Activated T-helper 1 cell treated with anti-CD3 and anti-CD28 coated beads, Interleukin-2, amount 50 U/mL, for 16 hours (primary cell): ENCODE measurements at places on chromosomes 13 and 19.

DNA sequence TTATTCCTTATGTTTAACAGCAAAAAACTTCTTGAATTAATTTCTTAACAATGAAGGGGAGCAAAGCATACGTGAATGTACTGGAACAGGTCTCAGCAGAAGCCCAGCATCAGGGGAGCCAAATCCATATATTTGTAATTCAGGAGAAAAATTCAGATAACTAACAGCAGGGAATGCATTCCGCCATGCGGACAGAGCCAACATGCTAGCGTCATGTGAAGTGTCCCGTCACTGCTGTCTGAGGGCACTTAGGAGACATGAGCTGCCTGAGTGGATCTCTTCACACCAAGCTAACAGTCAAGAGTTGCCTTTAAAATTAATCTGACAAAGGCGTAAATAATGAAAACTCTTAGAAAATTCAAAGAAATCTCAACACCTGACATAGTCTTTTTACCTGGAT is 6.4 kb downstream of the AMER2 start:
- DNase-seq, result no peak

- DNase-seq, result no peak
Observed at GRCh38 chr19:55360902-55361301, 2.2 kb downstream of the GARIN5B start.

DNA sequence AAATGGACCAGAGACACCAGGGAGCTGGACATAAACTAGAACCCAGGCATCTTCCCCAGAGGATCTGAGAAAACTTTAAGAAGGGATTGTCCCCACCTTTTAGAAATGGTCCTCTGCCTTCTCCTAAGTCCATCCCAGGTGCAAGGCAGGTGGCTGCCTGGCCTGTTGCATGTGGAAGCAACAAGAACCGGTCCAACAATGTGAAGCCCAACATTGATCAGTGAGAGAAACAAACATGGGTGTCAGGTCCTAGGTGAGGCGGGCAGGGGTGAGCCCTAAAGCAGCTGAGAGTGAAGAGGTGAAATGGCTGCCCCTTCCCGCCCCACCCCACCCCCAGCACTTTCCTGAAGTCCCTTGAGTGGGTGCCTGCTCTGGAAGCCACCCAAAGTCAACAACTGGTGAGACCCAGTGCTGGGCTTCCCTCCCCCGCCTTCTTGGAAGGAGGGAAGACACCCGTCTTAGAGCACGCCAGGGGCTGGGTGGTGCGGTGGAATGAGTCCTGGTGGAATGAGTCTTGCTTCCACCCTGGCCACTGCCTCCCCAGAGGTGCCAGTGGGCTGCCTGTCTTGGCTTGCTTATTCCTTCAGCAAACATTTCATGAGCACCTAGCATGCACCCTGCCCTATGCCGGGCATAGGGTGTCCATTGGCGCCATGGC is 1.7 kb downstream of the AP1M1 start:
- no peak for DNase-seq

GRCh38 chr19:13228561-13228960 is 78.3 kb downstream of the IER2 start:
- DNase-seq, result no peak

- no peak for DNase-seq
Observed at GRCh38 chr19:30345686-30346085, 26.5 kb upstream of the ZNF536 start.

DNA sequence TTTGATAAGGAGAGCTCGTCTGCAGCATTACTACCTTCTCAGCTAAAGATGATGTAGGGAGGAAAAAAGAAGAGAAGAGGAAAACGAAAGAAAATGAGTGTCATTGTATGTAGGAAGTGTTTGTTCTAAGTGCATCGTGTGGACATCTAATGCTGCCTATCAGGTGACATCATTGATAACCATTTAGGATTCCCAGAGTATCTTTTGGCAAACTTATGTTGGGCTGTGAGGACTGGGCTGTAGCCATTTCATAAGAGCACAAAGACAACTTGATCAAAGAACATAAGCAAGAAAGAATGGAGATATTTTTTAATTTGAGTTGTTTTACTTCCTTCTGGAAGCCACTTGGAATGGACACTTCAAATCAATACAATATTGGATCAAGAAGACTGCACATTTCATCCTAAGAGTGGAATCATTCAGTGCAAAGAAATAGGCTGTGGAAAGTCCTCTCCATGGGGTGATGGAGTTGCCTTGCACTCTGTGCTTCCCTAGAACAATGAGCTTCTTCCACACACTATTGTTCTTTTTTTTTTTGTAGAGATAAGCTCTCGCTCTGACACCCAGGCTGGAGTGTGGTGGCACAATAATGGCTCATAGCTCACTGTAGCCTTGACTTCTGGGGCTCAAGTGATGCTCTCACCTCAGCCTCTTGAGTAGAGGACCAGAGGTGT is 52.4 kb upstream of the UBL3 start:
- DNase-seq, result no peak

DNA sequence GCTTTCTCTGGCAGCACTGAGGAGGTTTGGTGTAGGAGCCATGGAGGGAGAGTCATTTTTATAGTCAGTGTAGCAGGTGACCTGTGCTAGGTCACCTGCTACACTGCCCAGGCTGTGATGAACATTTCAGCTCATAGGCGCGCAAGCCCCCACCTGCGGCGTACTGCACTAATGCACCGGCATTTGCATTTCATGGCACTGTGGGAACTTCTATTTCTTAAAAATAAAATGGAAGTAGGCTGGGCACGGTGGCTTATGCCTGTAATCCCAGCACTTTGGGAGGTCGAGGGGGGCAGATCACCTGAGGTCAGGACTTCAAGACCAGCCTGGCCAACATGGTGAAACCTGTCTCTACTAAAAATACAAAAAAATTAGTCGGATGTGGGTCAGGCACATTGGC is 101.0 kb downstream of the SLC7A1 start:
- no peak for DNase-seq

GRCh38 chr13:29384466-29384865 is 211.0 kb downstream of the SLC7A1 start:
- no peak for DNase-seq

GRCh38 chr13:93624311-93624777 is 397.7 kb downstream of the GPC6 start:
- DNase-seq, result no peak

DNA sequence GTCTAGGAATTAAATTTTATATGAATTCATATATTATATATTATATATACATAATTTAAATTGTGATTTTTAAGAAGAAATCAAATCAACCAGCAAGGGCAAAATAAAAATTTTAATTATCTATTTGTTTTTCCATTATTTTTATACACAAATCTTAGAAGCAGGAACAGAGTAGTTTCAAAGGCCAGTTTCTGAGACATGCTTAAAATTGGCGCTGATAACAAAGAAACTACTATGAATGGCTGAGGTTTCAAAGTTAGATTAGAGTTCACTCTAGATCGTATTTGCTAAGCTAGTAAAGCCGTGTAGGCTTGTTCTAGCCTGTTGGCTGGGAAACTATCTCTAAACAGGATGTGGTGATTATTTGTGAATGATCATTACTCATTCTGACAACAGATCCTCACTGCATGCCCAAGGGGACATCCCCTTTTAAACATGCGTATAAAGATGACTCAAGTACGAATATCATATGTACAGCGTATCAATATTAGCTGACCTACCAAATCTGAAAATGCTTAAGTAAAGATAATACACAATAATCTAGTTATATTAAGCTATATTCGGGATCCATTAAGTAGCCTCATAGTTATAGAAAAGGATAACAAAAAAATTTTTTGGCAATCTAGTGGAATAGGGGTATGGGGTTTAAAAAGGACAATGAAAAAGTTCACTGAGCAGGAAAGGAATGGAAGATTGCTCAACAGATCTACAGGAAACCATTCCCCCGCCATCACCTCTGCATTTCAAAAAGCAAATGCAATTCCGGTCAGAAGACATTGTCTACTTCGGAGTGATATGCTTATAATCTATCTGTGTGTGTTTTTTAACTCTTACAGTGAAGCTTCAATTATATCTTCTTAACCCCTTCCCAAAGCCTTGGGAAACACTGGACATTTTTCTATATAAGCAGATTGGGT is 150.1 kb downstream of the SHISA2 start:
- no peak for DNase-seq

GRCh38 chr13:99199541-99200431 is 868 bp upstream of the UBAC2 start:
- no peak for DNase-seq

- no peak for DNase-seq
Observed at GRCh38 chr13:98940325-98941001, 37.4 kb downstream of the DOCK9 start.

- no peak for DNase-seq
Observed at GRCh38 chr13:57582032-57582431, 49.5 kb upstream of the PCDH17 start.

DNA sequence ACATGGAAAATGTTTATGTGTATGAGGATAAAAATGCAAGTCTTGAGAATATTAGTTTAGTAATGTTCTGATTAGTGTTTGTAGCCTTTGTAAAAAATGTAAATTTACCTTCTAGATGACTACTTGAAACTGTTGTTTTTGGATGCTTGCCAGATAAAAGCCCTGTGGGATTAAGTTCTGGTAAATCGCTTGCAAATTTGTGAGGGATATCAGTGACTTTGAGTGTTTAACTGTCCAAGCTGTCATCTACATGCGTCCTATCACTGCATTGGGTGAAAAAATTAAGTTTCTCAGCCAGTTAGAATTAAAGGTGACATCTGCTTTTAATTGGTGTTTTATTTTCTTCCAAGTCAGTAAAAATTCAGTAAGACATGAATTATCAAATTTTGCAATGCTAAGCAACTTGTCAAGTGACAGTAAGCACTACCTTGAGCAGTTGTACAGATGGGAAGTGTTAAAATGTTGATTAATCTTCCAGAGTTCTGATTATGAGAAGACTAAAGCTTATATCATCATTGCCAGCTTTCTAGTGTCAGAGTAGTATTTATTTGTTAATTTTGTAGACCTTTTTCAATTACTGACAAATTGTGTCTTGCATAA is 88.0 kb downstream of the PCCA start:
- DNase-seq, result no peak

- no peak for DNase-seq
Observed at GRCh38 chr13:111856571-111856970, 210.4 kb upstream of the SOX1 start.

DNA sequence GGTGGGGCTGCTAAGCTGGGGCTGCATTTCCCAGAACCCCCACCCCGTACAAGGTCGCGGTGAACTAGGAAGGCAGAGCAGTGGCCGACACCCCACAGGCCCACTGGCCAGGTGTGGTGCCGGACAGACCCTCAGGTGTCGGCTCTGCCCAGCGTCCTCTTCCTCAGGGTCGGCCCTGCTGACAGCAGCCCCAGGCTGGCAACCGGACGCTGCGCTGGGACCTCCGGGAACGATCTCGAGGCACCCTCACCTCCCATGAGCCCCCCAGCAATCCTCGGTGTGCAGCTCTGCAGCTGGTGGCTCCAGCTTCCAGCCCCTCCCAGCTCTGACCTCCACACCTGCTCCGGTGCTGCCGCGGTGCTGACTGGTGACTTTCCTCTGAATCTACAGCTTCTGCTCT is 142.9 kb upstream of the SPACA7 start:
- no peak for DNase-seq

GRCh38 chr19:8307965-8308866 is at the start of gene CD320:
Gene CD320, minus strand, starts transcription at chr19:8308358. Its CDS starts 68 bp downstream, at chr19:8308290.
- DNase-seq, result peak; percentile 69

GRCh38 chr19:1028062-1028926 is 1.9 kb downstream of the CNN2 start:
- peak; percentile 39 for DNase-seq

- DNase-seq, result no peak
Observed at GRCh38 chr13:113747291-113747833, 11.7 kb upstream of the TMEM255B start.

- no peak for DNase-seq
Observed at GRCh38 chr13:34294483-34295129, 476.7 kb downstream of the RFC3 start.

DNA sequence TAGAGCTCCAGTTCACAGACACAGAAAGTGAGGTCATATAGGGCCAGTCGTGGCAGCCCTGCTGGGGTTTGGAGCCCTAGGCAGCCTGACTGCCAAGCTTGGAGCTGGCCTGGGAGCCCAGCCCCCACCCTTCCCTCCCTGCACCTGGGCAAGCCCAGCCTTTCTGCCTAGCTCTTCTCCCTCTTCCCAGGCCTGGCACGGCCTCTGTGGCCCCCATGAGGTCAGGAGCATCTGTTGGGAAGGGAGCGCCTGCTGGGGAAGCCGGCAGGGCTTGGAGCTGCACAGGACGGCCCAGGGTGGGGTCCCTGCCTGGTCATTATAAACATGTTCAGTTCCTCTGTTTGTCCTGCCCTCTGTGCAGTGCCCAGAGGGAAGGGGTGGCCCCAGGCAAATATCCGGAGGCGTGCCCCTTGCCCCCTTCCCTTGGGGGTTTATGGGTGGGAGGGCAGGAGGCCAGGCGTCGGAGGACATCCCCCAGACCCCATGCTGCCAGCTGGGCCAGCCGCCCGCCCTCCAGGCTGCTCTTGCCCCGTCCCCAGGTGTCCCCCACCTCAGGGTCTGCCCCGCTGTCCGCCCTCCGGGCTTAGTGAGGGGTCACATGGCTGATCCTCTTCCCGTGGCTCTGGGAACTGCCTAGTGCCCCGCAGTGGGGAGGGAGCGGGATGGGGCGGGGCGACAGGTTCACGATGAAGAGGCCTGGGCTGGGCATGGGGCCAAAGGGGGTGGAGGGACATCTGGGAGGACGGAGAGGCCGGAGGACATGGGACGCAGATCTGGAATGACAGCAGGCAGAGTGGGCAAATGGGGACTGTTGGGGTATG is 30.0 kb upstream of the NCCRP1 start:
- no peak for DNase-seq

DNA sequence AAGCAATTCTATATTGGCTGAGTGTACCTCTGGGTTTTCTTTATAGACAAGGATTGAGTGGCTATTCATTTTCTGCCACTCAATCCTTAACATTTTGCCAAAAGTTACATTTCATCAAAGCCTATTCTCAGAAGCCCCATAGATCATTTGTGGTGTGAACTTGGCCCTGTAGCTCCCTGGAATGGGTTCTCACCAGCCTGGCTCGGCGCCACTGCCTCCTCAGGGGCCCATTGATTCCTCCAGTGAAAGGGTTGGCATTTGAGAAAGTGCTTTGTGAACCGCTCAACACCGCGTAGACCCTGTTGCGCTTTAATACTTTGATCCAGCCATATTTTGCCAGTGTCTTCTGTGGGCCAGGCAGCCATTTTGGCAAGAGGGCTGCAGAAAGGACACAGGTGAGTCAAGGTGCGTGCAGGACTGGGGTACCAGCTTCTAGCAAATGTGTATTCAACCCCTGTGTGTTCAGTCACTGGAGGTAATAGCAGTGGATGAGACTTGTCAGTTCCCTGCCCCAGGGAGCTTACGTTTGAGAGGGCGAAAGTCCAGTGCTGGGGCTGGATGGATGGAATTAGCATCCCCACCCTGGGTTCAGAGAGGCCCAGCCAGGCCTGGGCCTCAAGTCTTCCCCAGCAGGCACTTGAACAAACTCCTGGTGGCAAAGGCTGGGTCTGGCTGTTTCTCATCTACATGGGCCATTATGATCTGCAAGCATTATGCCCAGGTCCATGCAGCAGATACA is 3.8 kb downstream of the RAB8A start:
- no peak for DNase-seq

DNA sequence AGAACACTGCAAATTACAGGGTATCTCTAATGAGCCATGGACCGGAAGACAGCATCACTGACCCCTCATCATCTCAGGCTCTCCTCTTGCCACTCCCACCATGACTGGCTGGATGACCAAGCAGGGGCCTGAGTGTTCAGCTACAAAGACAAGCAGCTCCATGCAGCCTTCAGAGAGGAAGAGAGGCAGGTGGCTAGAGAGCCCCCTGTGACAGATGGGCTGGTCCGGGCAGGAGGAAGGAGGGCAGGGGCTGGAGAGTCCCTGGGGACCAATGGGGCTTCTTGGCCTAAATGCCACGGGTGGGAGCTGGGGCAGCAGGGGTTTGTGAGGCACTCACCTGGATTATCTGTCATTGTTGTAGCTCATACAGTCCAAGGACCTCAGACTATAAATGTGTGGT is 12.8 kb upstream of the RASA3 start:
- no peak for DNase-seq
